ENCODE measurements at places on chromosomes 6 and 20.
A peak's percentile ranks its signal among the peaks of the same experiment; 100 is the strongest.

- no peak for DNase-seq
Measured at GRCh38 chr6:35507221-35507620, 5.5 kb downstream of the TULP1 start.

GRCh38 chr20:40449974-40450616 lies 238.9 kb downstream of the MAFB start:
- no peak for DNase-seq

GRCh38 chr20:63495741-63496595 lies 2.9 kb downstream of the EEF1A2 start:
- DNase-seq = no peak

DNA sequence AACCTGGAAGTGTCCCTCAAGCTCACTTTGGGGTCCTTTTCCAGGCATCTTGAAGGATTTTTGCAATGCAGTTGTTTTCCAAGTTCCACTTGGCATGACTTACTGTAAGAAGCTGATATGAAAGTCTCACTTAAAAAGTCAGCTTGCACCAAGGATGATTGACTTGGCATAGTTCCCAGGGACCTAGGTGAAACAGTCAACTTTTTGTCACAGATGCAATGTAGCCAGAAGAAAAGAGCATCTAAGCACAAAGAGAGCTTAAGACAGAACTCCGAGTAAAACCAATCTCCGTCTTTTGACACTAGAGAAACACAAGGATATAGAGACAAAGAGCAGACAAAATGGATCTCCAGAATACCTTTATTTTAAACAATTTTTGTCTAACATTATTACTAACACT lies 2.6 kb upstream of the ZSCAN12 start:
- DNase-seq = no peak

DNA sequence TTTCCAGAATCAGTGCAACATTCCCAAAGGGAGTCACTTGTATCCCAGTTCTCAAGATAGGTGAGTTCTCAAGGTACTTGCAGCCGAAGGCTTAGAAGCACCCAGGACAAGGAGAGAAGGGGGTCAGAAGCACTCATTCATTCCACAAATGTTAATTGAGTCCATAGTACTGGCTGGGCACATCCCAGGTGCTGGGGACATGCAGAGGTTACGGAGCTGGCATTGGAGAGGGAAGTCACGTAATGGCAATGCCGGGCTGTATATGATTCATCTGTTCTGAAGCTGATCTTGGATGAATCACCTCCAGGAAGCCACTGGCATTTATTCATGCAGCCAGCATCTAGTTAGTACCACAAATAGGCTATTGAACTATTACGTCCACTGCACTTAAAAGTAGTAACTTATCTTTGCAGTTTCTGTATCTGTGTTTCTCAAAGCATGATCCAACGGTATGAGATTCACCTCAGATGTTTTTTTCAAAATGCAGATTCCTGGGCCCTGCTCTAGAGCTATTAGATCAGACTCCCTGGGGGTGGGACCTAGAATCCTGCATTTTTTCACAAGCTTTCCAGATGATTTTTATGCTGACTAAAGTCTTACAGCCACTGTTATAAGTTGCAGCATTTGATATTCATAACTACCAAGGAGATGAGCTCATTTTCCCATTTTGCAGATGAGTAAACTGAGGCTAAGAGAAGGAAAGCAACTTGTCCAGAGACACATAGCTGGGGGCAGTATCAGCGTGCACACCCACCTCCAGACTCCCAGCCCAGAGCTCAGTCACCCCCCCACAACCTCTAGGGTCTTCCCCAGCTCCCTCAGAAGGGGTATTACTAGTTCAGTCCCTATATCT lies 44.1 kb upstream of the ID1 start:
- DNase-seq = peak; percentile 91

GRCh38 chr6:162443101-162443500 lies 284.5 kb downstream of the PRKN start:
- DNase-seq = no peak

DNA sequence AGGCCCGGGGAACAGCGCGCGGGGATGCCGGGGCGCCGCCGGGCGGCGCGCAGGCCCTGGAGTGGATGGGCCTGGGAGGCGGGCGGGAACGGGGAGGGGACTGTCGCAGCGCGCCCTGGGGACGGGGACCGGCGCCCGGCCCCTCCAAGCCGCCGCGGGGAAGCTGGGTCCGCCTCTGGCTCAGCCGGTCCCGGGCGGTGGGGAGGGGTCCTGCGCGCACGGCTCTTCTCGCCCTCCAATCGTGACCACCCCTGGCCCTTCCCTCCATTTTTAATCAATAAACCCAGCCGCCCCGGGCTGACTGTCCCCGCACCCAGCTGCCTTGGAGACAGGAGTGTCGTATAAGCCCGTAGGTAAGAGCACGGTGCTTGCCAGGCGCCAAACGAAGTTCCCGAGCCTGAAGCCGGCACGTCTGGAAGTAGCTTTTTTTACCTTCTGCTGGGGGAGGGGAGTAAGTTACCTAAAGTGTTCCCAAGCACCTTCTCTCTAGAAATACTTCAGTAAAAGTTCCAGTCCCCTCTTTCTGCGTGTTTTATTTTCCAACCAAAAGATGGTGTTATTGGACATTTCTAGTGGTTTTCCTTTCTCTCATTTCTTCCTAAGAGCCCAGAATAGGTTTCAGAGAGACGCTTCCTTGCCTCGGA lies 780 bp upstream of the TAF4 start:
- no peak for DNase-seq

DNA sequence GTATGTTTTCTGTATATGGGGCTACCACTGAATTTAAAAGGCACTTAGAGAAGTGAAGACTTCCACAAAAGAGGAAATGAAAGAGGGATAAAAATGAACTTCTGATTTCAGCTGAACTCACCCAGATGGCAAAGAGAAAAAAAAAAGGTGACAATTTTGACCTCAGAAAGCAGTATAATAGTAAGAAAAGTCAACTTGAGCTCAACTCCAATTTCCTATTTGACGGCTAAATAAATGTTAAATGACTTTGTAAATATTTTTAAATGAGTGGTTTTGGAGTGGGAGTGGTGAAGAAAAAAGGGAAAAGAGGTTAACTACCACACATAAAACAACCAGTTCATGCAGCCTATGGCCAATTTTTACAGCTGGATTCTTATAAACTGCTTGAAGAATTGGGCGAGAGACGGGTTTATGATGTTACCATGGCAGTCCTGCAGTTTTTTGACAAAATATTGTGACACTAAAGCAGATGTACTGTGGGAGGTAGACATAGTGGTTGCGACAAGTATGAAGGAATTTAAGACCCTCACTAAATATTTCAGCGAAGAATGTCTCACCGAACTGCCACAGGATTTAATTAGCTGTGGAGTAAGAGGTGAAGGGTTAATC lies 49.8 kb upstream of the ADTRP start:
- DNase-seq = no peak

DNA sequence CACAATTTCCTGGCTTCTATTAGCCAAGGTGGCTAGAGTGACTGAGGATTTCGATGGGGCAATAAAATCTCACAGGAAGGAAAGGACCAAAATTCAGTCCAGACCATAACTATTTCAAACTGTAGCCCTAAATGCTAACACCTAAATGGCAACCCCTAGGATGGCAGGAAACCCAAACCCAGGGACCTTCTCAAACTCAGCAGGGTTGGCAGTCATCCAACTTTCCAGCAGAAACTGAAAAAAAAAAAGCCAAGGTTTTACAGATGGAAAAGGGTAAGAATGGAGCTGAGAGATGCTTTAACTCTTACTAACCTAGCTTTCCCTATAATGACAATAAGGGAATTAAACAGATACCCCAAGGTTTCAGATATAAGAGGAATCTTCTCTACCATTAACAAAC lies 10.5 kb downstream of the IBTK start:
- DNase-seq = no peak

GRCh38 chr6:14656649-14657048 lies 539.1 kb downstream of the CD83 start:
- no peak for DNase-seq

GRCh38 chr20:25378884-25379733 lies 11.5 kb downstream of the ABHD12 start:
- DNase-seq = no peak

GRCh38 chr20:32062776-32063170 lies 10.7 kb downstream of the HCK start:
- DNase-seq = no peak

GRCh38 chr20:43458422-43458924 lies 777 bp downstream of the SRSF6 start:
- no peak for DNase-seq

DNA sequence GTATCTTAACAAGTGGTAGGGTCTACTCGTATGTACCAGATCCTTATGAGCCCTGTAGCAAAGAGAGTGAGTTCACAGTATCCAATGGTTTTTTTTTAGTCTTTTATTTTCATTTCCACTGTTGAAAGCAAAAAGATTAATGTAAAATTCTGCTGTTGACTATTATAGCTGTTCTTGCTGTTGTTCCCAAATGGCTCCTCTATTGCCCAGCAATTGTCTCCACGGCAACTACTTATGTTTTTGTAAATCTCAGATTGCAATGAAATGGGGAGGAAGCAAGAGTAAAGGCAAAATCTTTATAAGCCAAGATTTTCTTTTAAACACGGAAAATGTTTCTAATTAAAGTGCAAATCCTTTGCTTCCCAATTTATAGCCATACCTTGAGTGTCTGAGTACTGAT lies 406.1 kb downstream of the EPM2A start:
- no peak for DNase-seq

- DNase-seq = no peak
Measured at GRCh38 chr6:113315879-113316278, 541.3 kb upstream of the MARCKS start.

- DNase-seq = no peak
Measured at GRCh38 chr6:94213226-94213625, 793.9 kb upstream of the EPHA7 start.

DNA sequence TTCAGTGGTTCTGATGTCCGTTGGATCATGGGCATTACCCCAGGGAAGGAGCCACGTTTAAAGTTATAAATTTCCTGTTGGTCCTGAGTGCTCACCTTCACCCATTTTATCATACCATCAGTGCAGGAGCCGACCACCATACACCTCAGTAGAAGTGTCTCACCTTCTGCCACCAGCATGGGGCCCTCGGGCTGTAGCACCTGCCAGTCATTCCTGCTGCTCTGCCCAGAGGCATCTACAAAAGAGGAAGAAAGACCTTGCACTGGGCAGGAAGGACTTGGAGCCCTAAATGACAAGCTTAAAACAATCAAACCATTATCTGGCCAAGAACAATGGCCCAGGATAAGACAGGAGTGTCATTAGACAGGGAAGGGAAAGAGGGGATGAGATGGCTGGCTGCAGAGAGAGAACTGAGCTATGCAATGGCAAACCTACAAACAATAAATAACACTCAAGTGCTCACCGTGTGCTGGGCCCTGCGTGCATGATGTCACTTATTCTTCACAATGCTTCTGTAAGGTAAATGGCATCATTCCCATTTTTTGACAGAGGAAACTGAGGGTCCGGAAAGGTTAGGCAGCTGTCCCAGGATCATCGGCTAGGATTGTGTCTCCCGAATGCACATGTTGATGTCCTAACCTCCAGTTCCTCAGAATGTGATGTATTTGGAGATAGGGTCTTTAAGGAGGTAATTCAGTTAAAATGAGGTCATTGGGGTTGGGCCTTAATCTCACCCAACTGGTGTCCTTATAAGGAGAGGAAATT lies 11.2 kb downstream of the SIRPB2 start:
- DNase-seq = no peak

DNA sequence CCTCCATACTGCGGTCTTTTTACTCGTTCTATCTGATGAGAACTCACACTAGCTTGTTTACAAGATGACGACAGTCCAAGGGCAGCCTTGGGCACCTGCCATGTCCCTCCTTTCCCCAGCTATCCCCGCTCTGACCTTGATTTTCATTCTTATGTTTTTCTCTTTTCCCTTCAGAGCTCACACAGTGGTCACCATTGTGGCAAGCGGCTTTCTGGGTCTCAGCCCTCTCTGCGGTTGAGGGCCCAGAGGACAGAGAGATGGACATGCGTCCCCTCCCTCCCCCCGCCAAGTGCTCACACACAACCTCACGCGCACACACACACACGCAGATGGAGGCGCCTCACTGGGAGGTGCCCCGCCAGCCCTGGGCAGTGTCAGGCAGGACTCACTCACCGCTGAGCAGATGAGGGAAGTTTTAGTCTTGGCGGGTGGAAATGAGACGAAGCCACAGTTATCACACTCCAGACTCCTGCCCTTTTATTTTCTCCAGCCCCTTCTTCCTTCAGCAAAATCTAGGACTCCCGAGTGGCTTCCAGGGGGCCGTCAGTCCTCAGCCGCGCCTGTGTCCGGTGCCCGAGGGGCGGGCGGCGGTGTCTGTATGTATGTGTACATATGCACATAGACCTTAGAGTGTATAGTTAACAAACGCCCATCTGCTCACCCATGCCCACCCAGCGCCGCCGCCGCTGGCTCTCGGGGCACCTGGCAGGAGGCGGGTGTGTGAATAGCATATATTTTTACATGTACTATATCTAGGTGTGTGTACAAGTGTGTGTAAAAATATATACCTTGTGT lies 13.8 kb upstream of the MYL9 start:
- DNase-seq = no peak

GRCh38 chr6:103215847-103216246 lies 1643.9 kb downstream of the HACE1 start:
- DNase-seq = no peak

- DNase-seq = no peak
Measured at GRCh38 chr20:48234951-48235350, 449.7 kb upstream of the SULF2 start.
